Activated CD4-positive, alpha-beta T cell treated with anti-CD3 and anti-CD28 coated beads, Interleukin-2, Interleukin-4, amounts not matched to agents 100 ng/mL and 50 ng/mL, durations not matched to agents 16 hours and 8 hours (primary cell): ENCODE measurements at places on chromosomes 4 and X.

- peak; percentile 90 for DNase-seq
Measured at GRCh38 chr4:103099691-103100392, at the start of gene BDH2. Gene BDH2 (minus strand): TSS chr4:103099834. CDS start chr4:103096254, 3,580 bp downstream.

DNA sequence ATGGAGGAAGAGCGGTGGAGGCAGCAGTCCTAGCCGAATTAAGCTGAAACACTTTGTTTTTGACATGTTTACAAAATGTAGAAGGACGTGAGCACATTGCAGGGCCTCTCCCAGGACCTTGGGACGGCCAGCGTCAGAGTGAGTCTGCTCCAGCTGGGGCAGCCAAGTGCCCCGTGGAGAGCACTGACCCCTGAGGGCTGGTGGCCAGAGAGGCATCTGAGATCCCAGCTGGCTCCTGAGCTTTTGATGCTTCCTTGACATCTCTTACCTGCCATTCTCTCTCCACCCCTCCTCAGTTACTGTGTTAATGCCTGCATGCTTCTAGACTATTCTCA, 24.7 kb downstream of the NAT8L start:
- no peak for DNase-seq

DNA sequence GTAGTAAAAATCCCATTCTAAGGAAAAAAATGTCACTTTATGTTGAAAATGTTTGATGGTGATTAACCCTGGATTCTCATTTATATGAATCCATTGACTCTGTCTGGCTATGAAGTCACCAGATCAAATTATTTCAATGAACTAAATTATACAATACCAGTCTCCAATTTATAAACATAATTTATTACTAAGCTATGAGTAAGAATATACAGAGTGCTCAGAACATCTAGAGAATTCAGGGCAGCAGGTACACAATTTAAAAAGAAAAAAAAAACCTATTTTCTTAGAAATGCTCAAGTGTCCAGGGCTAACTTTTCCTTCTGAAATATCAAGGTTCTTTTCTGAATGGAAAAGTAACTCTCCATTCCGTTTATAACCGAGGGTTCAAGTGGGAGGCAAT, 48.6 kb downstream of the VEGFC start:
- no peak for DNase-seq

DNA sequence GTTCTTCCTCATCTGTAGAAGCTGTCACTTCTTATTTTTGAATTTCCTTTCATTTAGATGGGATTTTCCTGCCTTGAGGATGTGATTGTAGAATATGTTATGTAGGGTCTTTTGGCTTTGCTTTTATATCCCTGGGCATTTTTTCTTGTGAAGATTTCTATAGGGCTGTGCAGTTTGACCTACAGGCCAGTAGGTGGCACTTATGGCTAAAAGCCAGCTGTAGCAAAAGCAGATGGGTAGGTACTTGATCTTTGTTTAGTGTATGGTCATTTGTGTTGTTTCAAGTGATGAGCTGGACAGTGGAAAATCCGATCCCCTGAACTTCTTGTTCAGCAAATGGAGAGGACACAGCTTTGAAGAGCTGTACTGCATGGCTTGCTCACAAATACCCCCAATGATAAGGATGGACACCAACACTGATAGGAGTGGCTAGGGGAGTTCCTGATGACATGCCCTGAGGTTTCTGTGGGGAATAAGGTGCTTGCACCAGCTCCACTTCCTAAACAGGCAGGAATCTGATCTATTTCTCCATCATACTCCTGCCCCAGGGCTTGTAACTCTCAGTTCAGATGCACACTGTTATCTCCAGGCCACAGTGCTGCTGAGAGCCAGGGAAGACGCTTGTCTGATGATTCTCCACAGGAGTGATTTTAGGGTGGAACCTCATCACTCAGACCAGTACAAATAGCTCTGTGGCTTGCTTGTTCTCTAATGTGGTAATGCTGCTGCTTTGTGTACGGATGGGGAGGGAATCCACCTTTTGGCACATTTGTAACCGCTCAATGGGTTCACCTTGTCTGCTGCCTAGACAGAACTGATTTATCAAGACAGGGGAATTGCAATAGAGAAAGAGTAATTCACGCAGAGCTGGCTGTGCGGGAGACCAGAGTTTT, 417.1 kb upstream of the MAGEB16 start:
- DNase-seq, result peak; percentile 15

DNA sequence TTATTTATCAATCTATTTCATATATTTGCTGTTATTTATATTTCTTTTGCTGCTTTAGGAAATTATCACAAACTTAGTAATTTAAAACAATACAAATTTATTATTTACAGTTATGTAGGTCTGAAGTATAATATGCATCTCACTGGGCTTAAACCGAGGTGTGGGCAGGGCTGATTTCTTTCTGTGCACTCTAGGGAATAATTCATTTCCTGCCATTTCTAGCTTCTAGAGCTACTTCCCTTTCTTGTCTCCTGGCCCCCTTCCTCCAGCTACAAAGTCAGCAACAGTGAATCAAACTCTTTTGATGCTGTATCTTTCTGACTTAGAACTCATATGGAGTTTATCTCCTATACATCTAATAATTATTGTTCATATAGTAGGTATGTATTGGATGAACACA, 303.5 kb upstream of the ARSJ start:
- no peak for DNase-seq

- DNase-seq, result no peak
Measured at GRCh38 chrX:650324-650723, 19.7 kb downstream of the SHOX start.

- DNase-seq, result no peak
Measured at GRCh38 chr4:61872983-61873382, 672.9 kb downstream of the ADGRL3 start.

GRCh38 chrX:20545538-20545937, 278.8 kb upstream of the RPS6KA3 start:
- no peak for DNase-seq

DNA sequence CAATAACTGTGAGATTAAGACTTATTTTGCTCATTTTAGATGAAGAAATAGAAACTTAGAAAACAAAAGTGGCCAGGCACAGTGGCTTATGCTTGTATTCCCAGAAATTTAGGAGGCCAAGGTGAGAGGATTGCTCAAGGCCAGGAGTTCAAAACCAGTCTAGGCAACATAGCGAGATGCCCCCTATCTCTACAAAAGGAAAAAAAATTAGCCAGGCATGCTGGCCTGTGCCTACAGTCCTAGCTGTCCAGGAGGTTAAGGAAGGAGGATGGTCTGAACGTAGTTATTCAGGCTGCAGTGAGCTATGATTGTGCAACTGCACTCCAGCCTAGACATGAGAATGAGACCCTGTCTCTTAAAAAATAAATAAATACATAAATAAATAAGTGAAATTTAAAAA, 28.0 kb downstream of the APELA start:
- DNase-seq, result no peak

GRCh38 chr4:68272380-68272779, 26.9 kb upstream of the TMPRSS11B start:
- no peak for DNase-seq

GRCh38 chrX:65407157-65407626, 127.4 kb downstream of the LAS1L start:
- DNase-seq, result peak; percentile 2

GRCh38 chr4:129453524-129454200, 357.7 kb downstream of the C4orf33 start:
- no peak for DNase-seq

GRCh38 chr4:185013417-185014125, 4.7 kb upstream of the HELT start:
- no peak for DNase-seq

GRCh38 chr4:108540536-108540935, 79.8 kb upstream of the RPL34 start:
- DNase-seq, result no peak

- DNase-seq, result peak; percentile 83
Measured at GRCh38 chr4:4762909-4763821, 96.3 kb upstream of the MSX1 start.

DNA sequence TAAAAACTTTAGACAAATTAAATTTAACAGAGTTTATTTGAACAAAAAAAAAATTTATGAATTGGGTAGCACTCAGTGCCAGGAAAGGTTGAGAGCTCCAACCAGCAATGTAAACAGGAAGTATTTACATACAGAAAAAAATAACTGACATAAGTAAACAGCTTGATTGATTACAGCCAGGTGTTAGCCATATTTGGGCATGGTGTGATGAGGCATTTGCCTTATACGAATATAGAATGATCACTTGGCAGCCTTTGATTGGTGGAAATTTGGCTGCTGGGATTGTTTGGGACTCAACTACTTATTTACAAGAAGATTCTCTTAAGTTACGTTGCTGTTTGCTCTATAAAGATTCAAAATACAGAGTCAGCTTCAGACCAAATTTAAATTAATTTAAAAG, 172.0 kb downstream of the ADAM29 start:
- DNase-seq, result no peak

DNA sequence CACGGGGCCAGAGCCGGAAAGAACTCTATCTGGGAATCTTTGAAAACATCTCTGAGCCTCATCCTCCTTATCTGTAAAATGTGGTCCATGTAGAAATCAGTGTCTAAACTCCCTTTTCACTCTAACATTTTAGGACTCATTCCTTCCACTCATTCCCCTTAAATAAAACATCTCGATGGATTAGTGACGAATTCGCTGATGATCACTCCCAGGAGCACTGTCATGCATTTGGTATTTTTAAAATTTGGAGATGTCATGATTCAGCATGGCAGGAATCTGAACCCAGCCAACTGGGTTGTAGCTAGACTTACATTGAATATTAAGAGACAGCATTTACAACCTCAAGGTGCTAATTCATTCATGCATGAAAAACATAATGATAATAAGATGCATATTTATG, 88.1 kb downstream of the SPANXN3 start:
- DNase-seq, result no peak
